ENCODE measurements at places on chromosomes 7 and 10. TPM values are rescaled to one million over a fixed set of nuclear protein-coding genes. Genes with fewer than 3 reads are reported as not detected.

The HOXA2 gene
- 3.5 TPM for total RNA-seq

The MASTL gene
- 8.0 TPM for total RNA-seq

The SPDYE2 gene
- not detected for total RNA-seq

The SSC4D gene
- 4.0 TPM for total RNA-seq

The EEPD1 gene
- total RNA-seq, result 19.6 TPM

DNA sequence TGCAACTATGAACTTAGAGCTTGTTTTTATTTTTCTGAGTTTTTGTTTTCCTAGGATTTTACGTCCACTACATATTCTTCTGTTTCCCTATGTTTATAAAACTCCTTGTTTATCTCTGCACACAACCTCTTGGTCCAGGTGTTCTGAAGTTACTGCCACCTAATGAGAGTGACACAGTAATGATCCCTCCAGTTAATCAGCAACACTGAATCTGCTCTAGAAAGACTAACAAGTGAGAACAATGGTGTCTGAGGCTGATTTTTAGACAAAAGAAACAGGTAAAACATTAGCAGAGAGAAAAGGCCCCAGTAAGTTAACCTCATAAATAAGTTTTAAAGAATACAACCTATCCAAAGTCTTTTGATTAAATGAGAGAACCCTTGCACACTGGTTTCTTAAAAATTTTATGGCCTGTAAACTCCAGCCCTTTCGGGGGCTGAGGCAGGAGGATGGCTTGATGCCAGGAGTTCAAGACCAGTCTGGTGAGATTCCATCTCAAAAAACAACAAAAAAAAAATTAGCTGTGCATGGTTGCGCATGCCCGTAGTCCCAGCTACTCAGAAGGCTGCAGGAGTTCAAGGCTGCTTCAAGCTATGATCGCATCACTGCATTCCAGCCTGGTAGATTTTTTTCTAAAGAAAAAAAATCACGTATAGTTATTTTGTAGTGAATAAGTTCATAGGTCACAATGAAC, 397.6 kb downstream of the MAGI2 start:
- no peak for DNase-seq

GRCh38 chr10:62727934-62728333, 76.6 kb upstream of the ADO start:
- no peak for DNase-seq

GRCh38 chr7:39210362-39210761, 232.7 kb downstream of the POU6F2 start:
- DNase-seq, result no peak

DNA sequence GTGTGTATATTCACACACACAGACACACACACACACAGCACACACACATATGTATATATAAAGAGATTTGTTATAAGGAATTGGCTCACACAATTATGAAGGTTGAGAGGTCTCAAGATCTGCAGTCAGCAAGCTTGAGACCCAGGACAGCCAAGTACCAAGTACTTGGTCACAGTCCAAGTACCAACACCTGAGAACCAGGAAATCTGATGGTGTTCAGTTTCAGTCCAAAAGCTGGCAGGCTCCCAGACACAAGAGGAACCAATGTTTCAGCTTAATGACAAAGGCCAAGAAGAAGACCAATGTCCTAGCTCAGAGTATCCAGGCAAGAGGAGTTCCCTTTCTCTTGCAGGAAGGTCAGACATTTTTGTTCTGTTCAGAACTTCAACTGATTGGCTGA, 780.2 kb downstream of the MAGI2 start:
- no peak for DNase-seq

Data from omental fat pad (tissue), 4 donors.